ENCODE measurements at places on chromosomes 5 and 9.

DNA sequence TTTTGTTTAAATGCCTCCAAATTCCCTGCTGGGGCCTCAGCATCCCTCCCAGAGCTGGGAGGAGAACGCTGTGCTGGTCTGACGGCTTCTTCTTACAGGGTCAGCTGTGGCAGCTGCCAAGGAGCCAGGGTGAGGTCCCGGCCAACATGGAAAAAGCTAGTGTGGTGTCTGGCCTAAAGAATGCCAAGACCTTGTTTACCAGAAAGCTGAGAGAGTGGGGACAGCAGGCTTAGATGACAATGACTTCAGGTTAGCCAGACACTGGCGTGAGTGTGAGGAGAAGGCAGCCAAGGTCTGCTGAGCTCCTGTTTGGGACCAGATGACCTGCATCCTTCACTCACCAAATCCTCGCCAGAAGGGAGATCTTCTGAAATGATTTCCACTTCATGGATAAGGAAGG is 112.5 kb downstream of the CRB2 start:
- no peak for DNase-seq

GRCh38 chr9:126435626-126436025 is 109.0 kb downstream of the MVB12B start:
- no peak for DNase-seq

DNA sequence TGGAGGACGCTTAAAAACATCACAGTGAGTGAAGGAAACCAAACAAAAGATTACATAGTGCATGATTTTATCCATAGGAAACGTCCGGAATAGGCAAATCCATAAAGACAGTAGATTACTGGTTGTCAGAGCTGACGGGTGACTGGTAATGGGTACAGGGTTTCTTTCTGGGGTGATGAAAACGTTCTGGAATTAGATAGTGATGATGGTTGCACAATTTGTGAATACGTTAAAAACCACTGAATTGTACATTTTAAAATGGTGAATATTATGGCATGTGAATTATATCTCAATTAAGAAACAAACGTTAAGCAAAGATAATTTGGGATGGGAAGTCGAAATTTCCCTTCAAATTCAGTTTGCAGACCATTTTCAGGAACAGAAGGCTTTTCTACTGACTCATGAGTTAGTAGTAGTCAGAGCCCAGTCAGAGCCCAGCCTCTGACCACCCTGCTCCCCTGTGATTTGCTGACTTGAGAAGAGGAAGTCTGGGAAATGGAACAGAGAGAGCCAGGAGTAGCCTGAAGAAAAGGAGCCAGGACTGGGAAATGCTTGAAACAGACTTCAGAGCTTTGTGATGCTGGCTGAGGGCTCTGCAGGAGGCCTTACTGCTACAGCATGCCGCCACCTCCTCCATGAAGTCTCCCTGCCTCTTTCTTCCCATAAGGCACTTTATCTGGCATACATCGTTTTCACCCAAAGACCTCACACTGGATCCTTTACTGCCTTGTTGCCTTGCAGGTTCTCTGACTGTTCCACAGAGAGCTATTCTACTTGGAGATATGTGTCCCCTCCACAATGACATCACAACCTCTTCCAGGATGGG is 46.4 kb upstream of the CTNNA1 start:
- DNase-seq: no peak

DNA sequence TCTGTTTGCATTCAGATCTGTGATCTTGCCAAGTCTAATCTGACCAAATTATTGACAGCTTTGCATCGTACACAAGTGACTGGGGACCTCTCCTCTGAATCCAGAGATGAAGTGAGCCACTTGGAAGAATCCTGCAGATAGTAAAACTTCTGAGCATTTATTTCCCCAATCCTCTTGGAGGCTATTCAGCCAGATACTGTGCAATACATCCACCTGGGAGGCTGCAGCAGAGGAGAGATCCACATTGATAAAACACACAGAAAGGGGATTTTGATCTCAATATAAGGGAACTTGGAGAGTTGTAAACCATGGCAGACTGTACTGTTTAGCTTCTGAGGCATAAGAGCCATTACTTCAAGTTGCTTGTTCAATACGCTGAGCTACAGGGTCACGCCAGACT is 654.6 kb downstream of the MTRR start:
- DNase-seq: no peak

- no peak for DNase-seq
Observed at GRCh38 chr5:71924325-71924724, 182.9 kb upstream of the MAP1B start.

DNA sequence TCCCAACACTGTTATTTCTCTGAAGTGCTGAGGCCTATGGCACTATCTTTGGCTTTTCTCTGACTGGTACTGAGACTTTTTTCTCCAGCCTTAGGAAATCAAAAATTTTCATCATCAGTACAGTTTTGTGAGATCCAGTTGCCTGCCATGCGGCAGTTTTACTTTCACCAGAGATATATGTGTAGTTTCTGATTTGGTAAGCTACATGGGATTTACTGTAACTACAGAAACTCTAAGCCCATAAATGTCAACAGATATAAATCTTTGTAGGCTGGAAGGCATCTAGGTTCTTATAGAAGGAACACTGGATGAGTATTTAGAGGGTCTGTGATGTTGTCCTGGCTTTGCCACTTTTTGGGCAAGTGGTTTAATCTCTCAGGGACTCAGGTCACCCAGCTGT is 69.0 kb downstream of the DOCK2 start:
- DNase-seq: no peak

- no peak for DNase-seq
Observed at GRCh38 chr5:10310066-10310779, 2.5 kb upstream of the CMBL start.

DNA sequence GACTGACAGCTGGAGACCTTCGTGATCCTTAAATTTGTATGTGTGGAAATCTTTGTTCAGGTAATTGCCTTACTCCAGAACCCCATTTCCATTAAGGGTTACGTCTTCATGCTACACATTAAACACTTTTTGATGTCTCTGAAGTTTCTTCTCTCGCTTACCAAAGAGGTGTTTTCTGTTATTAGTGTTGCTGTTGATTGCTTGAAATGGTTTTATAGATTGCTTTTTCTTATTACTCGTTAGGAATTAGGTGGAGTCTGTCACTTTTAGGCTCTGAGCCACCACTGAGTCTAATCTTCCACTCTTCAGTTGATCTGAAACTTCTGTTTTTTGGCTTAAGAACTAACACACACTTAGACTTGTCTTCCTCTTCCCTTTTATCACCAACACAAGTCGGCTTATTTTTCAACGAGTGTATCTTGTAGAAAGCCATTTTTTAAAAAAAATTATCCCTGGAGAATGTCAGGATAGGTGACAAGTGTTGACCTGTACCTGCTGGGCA is 62.2 kb upstream of the PPARGC1B start:
- DNase-seq: no peak

DNA sequence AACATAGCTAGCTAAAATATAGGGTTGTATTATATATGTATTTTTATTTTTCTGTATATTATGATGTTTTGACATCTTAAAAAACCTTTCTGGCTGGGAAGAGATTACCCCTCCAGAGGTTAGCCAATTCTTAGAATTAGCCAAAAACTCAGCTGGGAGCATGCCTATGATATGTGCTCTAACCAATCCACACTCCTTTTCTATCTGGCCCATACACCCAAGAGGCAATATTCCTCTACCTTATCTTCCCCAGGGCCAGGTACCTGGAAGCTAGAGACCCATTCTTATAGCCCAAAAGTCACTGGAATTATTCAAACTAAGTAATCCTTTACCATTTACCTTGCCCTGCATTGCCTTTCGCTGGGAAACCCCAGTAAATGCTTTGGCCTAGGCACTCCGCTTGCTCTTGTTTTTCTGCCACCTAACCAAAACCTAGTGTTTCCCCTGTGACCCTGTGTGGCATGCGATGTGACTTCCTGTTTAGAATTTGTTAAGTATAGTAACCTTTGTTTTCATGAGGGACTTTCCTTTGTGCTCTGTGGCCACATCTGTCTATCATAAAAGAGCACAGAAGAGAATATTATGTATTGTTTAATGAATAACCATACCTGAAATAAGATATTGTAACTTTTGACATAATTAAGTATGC is 37.4 kb downstream of the CSNK1G3 start:
- DNase-seq: peak; percentile 76

GRCh38 chr5:153400931-153401330 is 89.5 kb upstream of the GRIA1 start:
- DNase-seq: no peak

DNA sequence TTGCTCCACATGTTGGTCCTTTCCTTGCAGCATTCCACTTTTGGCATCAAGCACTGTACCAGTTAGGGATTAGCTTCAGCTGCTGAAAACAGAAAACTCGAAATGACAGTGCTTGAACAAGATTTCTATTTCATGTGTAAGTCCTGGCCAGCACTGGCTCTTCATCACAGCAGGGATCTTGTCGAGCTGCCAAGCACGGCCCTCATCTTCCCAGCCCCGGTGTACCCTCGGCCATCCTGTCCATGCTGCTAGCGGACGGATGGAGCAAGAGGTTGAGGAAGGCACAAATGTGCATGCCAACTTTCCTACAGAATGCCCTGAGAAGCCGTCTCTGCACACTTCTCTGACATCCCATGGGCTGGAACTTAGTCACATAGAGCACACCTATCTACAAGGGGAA is 130.6 kb downstream of the TENT4A start:
- DNase-seq: no peak

DNA sequence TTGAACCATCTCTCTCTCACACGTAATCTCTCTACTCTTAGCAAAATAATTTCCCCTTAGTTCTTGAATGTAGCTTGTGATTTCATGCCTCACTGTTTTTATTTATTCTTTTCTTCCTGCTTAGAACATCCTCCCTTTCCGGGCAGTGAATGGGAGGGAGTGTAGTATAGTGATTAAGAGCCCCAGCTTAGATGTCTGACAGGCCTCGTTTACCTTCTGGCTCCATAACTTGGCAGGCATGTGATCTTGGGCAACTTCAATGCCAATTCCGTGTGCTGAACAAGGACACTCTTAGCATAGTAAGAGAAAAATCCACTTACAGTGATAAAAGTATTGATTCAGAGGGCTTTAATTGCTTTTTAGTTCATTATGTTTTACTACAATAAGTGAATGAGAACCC is 96.3 kb upstream of the TNPO1 start:
- no peak for DNase-seq

DNA sequence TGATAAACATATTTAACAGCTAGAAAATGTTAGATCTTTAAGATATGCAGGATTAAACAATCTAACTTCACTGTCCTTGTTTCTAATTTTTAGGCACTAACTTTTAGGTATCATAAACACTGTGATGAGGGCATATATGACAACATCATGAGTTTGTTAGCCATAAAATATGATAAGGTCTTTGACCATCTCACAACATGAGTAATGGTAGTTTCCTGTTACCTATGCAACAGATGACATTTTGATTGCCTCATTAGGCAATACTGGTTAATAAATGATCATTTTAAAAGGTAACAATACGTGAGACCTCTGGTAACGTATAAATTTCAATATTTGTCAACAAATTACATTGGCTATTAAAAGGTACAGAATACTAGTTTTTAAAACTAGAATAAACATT is 613.5 kb downstream of the PDE4D start:
- no peak for DNase-seq
